Stimulated activated CD8-positive, alpha-beta memory T cell treated with anti-CD3 and anti-CD28 coated beads, Interleukin-15, amount 100 ng/mL, for 24 hours (primary cell): ENCODE measurements at places on chromosomes 6 and 20.

DNA sequence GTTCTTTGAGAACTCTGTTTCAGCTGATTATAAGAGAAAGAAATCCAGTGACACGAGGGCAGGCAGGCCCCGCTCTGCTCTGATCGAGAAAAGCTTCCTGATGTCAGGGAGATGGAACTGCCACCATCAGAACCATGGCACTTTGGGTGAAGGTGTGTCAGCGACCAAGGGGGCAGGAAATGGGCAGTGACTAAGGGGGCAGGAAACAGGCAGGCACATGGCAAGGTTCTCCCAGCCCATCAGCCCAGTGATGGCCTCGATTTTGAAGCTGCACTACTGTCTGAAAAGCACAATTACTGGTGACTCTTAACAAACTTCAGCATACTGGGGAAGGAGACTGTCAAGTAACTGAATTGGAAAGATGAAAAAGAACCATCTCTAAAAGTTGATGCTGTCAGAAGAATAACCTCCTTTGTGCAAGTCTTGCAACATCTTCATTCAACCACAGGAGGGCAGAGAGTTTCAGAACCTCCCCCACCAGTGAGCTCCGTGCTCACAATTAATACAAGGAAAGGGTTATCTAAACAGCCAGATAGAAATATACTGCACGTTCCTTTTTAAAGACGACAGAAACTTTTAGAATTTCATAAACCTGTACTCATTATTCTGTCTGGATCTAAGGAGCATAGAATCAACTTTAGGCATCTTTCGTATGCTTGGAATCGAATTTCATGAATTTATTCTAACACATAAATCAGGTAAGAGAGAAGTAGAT lies 39.1 kb downstream of the TMX4 start:
- no peak for DNase-seq

- no peak for DNase-seq
Observed at GRCh38 chr6:97059473-97059872, 134.9 kb downstream of the KLHL32 start.

DNA sequence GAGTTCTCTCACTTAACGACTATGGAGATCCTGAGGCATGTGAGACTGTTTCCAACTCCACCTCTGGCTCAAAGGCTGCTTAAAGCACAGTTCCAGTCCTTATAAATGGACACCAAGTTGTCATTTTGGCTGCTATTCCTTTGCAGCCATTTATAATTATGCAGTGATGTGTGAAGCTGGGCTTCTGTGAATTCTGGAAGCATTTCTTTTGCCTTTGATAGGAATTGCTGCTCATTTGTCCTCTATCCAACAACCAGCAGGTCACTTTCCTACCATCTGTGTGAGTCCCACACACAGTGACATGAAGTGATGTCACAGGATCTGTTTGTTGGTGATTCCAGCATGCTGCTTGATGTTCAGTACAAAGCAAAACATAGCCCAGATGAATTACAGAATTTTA lies 28.5 kb upstream of the EFHC1 start:
- no peak for DNase-seq

- DNase-seq, result no peak
Observed at GRCh38 chr20:17969278-17969883, 563 bp downstream of the MGME1 start.

GRCh38 chr6:32558426-32559057 lies 28.5 kb upstream of the HLA-DRB5 start:
- DNase-seq, result no peak
